ENCODE measurements at places on chromosomes 5 and 9.

GRCh38 chr5:160353379-160353778 lies 17.0 kb downstream of the C1QTNF2 start:
- DNase-seq = no peak

DNA sequence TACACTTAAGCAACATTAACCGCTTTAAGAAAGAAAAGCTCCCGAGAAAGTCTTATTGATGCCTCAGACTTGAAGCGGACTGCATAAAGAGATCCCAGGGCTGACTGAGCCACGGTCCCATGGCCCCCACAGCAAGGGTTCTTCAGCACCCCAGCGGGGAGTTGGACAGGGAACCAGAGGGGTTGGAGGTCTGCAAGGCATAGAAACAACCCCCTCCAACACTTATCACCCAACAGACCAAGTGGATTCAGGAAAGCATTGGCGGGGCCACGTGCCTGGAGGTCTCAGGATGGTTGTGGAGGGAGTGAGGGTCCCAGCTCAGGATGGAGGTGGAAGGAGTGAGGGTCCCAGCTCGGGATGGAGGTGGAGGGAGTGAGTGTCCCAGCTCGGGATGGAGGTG lies 143.7 kb upstream of the IRX2 start:
- DNase-seq = no peak

- DNase-seq = no peak
These were observed 600.4 kb downstream of the EBF1 start for GRCh38 chr5:158499075-158499891.

DNA sequence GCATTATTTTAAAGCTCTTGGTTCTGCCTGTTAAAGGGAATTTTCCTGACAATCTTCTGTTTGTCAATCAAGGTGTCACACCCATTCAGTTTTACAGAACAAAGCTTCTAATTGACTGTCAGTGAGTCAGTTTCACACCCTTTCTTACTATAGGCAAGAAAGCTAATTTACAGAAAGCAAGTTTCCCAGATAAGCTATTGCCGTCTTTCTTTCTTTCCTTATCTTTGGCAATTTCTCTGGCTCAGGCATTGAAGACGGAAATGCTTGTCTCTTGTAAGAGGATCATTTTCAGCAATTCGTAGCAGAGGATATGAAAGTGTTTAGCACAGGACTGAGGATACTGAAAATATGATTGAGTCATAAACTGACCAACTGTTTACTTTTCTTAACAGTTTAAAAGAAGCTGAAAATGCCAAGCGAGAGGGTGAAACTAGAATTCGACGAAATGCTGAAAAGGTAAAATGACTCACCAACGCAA lies 27.0 kb downstream of the SPINK5 start:
- no peak for DNase-seq

- DNase-seq = no peak
These were observed 19.8 kb upstream of the KCNV2 start for GRCh38 chr9:2697492-2697891.

- DNase-seq = no peak
These were observed 106.4 kb downstream of the SLC24A2 start for GRCh38 chr9:19682397-19682796.

DNA sequence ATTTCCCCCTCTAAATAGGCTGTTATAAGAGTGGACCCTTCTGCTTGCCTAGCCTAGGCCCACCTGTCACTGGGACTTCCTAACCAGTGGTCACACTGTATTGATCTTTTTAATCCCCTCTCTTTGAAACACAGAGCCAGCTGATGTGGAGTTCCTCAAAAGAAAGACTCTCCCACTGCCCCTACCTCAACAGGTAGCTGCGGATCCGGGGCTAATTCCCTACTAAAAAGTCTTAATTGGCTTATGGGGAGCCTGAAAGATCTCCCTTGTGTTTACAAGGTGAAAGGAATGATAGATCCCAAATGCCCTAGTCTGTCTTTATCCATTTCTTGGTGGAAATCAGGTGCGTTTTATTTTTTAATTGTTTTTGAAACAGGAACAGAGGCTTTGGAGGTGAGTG lies 2.0 kb downstream of the NEUROG1 start:
- DNase-seq = no peak

DNA sequence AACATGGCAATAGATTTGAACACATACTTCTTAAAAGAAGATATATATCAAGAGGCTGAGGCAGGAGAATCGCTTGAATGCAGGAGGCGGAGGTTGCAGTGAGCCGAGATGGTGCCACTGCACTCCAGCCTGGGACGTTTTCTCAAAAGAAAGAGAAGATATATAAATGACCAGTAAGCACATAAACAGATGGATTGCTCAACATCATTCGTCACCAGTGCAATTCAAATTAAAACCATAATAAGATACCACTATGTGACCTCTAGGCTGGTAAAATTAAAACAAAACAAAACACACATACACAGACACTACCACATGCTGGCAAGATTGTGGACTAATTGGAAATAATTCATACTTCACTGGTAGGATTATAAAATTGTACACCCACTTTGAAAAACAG lies 5.3 kb upstream of the TXN start:
- no peak for DNase-seq

DNA sequence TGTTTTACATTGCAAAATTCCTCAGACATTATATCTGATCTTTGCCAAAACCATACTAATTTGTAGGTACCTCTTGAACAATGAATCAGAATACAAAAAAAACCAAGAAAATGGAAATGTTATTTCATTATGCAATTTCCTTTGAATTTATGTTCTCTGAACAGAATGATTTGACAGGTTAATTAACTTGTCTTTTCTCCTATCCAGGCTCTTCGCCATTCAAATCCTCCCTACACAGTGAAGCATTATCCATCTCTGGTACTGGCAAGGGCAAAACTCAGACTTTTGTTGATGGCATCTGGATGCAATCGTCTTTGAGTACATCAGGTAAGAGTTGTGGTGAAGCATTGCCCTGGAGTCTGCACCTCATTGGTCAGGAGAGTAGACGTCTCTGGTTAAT lies 655.7 kb upstream of the ITGA1 start:
- DNase-seq = no peak

GRCh38 chr5:159644053-159644452 lies 272.2 kb upstream of the ADRA1B start:
- DNase-seq = no peak

DNA sequence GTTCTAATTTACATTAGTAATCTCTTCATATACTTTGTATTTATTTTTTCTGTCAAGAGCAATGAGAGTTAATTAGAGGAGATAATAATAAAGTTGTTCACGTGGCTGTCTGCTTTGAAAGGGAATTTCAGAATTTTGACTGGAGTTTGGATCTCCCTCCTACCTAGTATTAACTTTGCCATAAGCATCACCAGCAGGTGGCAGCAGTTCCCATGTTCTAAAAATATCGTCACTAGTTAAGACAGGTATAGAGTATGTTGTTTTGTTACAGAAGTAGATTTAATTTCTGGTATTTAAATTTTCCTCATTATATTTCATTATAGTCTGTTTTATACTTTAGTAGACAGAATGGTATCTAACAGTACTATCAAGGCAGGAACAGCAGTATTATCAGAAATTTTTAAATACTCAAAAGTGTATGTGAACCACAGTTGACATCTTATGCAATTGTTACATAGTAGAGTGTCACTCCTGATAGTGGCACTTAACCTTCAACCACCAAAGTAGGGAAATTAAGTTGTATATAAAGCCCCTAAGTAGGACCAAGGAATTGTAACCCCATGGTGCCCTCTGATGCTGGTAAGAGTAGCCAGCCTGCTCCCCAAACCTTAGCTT lies 20.4 kb downstream of the GNPDA1 start:
- DNase-seq = peak; percentile 65

GRCh38 chr5:89418407-89419085 lies 535.6 kb upstream of the MEF2C start:
- DNase-seq = no peak

GRCh38 chr9:34691936-34692315 lies 850 bp upstream of the CCL19 start:
- no peak for DNase-seq

GRCh38 chr5:67648201-67648671 lies 451.6 kb upstream of the CD180 start:
- no peak for DNase-seq

DNA sequence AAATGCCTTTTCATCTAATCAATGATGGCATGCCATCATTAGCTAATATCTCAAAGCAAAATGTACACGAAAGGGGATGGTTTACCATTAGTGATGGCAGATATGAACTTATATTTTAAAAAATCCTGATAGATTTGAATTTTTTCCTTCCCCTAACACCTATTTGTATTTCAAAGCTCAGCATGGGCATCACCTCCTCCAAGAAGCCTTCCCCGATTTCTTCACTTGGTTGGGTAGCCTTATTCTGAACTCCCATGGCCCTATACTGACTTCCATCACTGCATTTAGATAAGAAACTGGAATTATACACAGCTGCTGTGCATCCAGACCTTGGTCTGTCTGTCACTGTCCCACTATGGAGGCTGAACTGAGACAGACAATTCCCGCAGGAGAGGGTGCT lies 49.6 kb upstream of the FBXW11 start:
- no peak for DNase-seq

- DNase-seq = no peak
These were observed 117.2 kb downstream of the NRG2 start for GRCh38 chr5:139925650-139926640.

DNA sequence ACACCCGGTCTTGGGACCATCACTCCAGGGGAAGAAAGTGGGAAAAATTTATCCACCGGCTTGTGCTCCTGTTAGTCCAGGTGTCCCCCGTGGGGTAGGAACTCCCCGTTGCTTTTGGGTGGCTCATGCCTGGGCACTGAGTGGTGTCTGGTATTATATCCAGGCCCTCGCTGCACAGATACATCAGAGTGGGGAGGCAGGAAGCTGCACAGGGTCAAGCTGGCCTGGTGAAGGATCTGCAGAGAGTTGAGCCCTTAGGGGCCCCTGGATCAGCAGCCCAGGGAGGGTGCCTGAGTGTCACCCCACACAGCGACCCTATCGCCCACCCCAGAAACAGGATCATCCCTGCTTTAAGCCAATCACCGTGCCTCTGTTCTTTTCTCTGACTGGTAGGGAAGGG lies 24.4 kb upstream of the COL5A1 start:
- no peak for DNase-seq

GRCh38 chr5:60687927-60688720 lies 11.8 kb downstream of the DEPDC1B start:
- DNase-seq = no peak

GRCh38 chr5:98428806-98429205 lies 344.7 kb upstream of the RGMB start:
- DNase-seq = no peak

GRCh38 chr9:132516301-132516700 lies 66.1 kb upstream of the BARHL1 start:
- no peak for DNase-seq

DNA sequence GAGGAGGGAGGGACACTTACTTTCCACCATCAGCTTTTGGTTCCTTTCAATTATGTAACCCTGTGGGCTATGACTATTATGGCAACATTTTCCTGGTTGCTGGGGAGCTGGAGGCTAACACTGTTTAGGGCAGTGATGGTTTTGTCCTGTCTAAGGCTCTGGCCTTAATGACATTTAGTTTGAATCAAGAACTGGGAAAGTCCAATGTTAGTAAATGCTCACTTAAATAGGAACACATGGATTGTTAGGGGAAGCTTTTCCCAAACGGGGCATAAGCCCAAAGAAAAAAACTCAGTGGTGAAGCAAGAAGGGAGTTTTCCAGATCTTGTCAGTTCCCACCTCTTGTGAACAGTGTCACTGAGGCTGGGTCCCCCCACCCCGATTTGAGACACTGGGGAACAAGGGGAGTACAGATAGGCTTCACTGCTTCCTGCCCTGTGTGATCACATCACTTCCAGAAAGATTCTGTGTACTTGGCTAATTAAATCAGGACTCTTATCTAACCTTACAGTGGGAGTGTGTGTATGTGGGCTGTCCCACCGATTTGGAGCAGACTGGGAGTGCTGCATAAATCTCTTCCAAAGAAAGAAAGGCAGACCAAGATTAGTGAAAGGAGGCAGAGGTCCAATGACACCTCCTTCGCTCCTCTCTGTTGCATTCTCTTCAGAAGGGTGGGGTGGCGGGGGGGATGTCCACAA lies 206.4 kb downstream of the PTTG1 start:
- no peak for DNase-seq

GRCh38 chr5:14105718-14106410 lies 37.3 kb upstream of the TRIO start:
- DNase-seq = no peak

DNA sequence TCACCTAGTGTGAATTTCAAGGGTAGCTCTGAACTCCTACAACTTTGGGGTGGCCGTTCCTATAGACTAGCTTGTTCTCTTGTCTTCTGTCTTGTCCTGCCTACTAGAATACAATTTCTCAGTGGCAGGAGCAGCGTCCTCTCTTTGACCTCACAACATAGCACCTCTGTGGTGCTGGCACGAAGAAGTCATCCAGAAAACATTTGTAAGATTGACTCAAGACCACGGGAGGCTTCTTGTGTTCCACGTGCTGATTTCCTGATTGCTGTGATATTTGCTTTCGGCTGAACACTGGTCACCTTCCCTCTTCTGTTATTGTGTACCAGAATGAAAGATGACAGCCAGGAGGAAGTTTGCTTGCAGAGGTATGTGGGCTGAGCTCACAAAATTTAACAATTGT lies 27.0 kb downstream of the SLC1A1 start:
- DNase-seq = no peak

- DNase-seq = no peak
These were observed 137.5 kb downstream of the KCTD16 start for GRCh38 chr5:144308174-144308573.

GRCh38 chr5:121706686-121707085 lies 145.0 kb upstream of the FTMT start:
- no peak for DNase-seq

GRCh38 chr9:3170819-3171218 lies 326.9 kb upstream of the PUM3 start:
- DNase-seq = no peak

GRCh38 chr5:152271420-152271819 lies 133.7 kb downstream of the NMUR2 start:
- DNase-seq = no peak

DNA sequence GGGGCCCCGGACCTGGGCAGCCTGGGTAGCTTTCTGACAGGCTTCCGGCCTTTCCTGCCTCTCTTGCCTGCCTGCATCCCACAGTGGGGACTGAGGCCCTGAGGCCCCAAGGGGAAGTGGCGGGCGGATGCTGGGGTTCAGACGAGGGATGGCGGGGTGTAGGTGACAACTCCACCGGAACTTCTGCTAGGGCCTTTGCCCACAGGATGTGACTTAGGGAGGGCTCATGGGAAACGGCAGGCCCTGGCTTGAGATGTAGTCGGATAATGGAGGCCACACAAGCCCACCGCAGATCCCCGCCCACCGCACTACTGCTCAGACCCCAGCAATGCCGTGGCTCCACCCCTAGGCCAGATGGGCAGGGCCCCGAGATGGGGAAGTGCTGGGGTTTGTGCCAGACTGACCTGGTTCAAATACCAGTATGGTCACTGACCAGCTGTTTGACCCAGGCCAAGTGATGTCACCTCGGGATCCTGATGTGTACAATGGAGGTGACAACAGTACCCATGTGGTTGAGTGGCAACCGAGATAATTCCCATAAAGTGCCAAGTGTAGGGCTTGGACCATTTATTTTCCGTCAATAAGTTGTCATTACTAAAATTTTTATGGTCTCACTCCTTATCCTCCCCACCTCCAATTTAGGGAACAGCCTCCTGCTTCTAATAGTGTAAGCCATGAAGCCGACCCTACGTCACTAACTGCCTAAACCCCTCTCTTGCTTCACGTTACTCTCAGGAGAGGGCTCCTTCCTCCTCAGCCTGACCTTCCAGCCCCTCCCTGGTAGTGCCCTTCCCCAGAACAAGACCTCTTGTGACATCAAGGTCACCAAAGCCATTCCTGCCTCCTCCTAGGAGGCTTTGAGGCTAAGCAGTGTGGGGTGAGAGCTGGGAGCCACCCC lies 2.5 kb upstream of the CDK9 start:
- peak; percentile 56 for DNase-seq

- DNase-seq = no peak
These were observed 586.3 kb downstream of the BRINP1 start for GRCh38 chr9:118782790-118783463.
